ENCODE measurements at places on chromosomes 2 and 18.
A peak's percentile ranks its signal among the peaks of the same experiment; 100 is the strongest.

DNA sequence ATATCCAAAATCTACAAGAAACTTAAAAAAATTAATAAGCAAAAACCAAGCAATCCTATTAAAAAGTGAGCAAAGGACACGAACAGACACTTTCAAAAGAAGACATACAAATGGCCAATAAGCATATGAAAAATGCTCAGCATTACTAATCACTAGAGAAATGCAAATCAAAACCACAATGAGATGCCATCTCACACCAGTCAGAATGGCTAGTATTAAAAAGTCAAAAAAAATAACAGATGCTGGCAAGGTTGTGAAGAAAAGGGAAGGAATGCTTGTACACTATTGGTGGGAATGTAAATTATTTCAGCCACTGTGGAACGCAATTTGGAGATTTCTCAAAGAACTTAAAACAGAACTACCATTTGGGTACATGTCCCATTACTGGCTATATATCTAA is 128.8 kb upstream of the SESTD1 start:
- no peak for DNase-seq

GRCh38 chr18:79067611-79068010 is 1.6 kb upstream of the ATP9B start:
- DNase-seq: no peak

DNA sequence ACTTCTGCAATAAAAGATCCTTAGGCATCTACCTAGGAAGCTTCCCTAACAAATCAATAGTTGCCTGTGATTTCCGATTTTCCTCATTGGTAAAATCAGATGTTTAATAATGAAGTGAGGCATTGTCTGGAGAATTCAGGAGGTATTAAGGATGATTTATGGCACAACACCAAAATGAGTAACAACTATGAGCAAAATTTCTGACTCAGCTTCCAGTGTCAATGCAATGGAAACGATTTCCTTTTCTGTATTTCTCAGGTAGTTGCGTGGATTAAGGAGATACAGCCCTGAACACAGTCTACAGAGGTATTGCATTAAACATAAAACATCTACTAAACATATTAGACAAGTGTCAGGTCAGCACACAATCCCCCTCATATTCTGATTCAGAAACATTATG is 99.5 kb downstream of the EPB41L3 start:
- DNase-seq: no peak

DNA sequence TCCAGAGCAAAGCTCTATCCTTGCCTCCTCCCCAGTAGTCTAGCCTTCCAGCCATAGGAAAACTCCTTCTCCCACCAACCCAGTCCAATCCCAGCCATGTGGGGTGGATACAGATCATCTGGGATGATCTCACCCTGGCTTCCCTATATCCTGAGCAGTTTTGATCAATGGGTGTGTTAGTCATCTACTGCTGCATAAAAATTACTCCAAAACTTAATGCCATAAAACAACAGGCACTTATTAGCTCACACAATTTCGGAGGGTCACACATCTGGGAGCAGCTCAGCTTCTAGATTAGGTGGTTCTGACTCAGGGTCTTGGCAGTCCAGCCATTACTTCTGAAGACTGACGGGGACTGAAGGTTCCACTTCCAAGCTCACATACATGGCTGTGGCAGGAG is 190.4 kb downstream of the SPP2 start:
- DNase-seq: no peak

- DNase-seq: no peak
Observed at GRCh38 chr2:226431288-226431948, 368.2 kb downstream of the IRS1 start.

GRCh38 chr2:19238440-19239060 is 119.9 kb downstream of the OSR1 start:
- peak; percentile 1 for DNase-seq

- no peak for DNase-seq
Observed at GRCh38 chr2:46845542-46846486, 69.8 kb downstream of the MCFD2 start.

DNA sequence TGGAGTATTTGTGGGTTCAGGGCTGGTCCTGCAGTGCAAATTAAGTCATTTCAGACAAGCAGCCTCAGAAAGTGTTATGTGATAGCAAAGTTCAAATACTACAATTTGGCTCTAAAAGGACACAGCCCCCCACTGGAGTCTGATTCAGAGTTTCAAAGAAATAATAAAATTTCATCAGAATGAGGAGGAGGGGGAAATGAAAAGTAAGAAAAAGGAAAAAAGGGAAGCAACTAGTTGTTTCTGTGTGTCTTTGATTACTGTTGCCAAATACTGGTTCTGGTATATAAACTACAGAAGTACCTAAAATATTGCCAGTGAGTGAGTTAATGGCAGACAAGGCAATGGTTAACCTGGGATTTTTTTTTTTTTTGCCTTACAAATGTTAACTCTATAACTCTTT is 773.9 kb downstream of the BCL11A start:
- no peak for DNase-seq

DNA sequence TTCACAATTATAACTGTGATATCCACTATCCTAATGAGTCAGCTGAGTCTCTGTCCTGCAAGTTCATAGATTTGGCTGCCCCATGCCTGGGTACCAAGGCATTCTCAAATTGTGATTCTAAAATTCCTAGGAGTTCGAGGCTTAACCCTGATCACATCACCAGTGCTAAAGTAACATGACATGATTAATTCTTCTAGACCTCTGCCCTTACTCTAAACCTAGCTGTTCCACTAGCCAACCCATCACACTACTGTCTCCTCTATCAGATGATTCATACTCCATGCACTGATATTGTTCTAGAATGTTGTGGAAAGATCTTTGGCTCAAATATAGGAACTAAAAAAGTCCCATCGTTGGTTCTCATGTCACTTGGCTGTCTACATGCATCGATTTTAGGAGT is 487.6 kb downstream of the PIK3C3 start:
- no peak for DNase-seq

- DNase-seq: no peak
Observed at GRCh38 chr18:79945118-79946042, 6.1 kb downstream of the SLC66A2 start.

GRCh38 chr18:70663141-70663540 is 374.3 kb downstream of the SOCS6 start:
- DNase-seq: no peak

- no peak for DNase-seq
Observed at GRCh38 chr18:75654386-75654785, 226.9 kb upstream of the SMIM21 start.

DNA sequence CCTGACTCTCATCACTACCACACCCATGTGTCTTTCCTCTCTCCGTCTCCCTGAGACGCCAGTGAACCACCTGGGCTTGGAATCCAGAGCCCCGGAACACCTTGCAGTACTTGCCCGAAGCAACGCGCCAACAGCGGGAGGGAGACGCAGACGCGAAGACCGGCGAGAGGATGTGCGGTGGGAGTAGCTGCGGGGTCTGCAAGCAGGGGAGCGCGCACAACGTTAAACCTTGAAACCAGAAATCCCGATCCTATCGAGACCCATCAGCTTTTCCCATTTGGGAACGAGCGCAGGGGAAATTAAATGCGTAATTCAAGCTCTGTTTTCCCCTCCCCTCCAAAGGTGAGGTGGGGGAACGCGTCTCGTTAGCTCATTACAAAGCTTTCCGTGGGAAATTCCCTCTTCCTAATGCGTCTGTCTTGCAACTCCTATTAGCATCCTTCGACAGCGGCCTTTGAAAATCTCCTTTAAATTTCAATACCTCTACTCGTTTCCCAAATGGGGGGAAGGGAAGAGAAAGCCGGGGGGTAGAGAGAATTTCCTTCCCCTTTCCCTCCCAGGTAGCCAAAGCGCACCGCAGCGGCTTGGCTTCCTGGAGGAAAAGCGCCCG is 421 bp upstream of the CNTNAP5 start:
- no peak for DNase-seq

DNA sequence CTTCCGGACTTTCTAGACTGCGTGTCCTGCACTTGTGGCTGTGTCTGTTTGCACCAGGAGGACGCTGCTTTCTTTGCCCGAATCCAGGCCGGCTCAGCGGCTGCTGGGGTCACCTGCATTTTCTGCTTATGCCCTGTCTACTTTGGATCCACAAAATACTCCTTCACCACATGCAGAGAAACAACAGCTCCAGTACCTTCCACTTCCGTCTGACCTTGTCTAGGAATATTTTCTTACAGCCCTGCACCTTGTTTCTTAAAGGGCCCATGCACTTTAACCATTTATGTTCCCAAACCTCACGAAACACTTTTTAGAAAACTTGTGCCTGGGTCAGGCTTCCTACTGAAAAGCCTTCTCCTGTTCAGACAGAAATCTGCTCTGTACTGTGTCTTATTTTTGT is 129.4 kb upstream of the NCK2 start:
- DNase-seq: no peak

DNA sequence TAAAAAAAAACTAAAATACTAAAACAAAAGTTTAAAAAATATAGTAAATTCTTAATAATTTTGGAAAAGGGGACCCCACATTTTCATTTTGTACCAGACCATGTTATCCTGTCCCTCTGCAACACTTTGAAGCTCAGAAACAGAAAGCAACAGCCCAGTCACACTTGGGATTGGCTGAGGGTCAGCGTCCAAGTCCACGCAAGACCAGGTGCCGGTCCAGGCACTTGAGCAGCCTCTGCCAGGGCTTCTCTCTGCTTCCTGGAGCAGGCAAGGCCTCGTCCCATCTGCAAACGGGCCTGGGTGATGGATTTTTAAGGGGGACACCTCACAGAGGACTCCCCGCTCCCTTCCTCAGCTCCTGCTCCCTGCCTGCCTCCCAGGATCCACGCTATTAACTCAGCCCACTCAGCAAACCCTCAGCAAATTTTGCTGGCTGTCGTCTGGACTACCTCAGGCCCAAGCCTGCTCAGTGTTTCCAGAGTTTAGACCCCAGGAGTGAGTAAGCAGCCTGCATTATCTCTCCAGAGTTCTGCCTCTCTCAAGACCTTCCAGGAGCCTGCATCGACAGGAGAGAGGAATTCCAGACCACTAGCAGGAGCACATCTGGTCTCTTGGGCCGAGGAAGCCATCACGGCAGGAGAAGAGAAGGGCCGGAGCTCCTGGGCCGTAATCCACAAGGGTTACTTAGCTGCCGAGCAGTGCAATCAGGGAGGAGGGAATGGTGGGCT is 88.7 kb upstream of the STPG4 start:
- no peak for DNase-seq

GRCh38 chr2:225069966-225070365 is 27.7 kb upstream of the DOCK10 start:
- no peak for DNase-seq

GRCh38 chr2:200146501-200146900 is 160.0 kb upstream of the SPATS2L start:
- DNase-seq: no peak

- no peak for DNase-seq
Observed at GRCh38 chr2:158782616-158783015, 12.5 kb upstream of the DAPL1 start.

GRCh38 chr2:85524336-85524908 is 14.5 kb upstream of the MAT2A start:
- no peak for DNase-seq

DNA sequence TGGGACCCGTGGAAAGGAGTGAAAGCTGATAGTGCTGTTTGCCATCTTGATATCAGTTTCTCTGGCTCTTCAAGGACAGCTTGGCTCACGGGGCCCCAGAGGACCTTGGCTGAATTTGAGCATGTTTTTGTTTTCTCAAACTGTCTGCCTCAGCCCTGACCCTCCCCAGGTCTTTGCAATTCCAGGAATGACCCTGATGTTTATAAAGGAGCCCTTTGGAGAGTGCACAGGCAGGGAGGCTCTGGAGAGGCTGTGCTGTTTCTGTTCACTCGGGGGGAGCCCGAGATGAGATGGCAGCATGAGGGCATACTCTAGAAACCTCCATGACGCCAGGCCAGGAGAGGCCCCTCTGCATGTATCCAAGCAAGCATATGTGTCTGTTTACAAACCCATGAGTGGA is 16.4 kb downstream of the IGFBP2 start:
- no peak for DNase-seq

- no peak for DNase-seq
Observed at GRCh38 chr2:216478151-216478550, 20.5 kb upstream of the RPL37A start.

DNA sequence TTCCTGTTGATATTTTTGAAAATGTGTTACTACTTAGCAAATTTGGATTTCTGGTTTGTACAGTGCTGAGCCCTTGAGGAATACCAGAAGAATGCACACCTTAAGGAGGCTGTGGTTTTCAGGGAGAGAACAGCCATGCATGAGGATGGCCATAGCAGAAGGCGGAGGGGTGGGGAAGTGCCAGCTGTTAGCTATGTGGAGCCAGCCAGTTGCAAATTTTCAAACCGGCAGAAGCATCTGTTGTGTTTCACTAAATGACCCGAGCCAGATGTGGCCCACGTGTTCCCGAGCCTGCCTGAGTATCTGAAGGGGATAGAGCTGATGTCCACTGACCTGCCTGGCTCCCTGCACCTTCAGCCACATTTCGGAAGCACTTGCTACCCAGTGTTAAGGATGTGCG is 16.4 kb upstream of the RBM44 start:
- DNase-seq: no peak

- DNase-seq: no peak
Observed at GRCh38 chr18:65124633-65125032, 626.2 kb upstream of the CDH7 start.

DNA sequence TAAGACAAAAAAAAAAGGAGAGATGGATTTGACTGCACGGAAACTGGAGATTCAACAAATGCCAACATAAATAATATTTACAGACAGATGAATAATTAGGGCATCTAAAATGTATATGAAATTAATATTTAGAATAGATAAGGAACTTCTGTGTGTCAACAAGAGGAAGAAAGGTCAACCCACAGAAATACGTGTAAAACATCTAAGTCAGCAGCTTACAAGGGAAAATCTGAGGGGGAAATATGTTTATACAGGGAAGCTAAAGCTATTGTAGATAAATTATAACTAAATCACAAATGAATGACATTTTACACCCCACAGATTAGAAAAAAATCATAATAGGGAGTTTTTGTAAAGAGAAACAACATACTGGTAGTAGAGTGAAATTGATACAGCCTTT is 159.9 kb downstream of the PIEZO2 start:
- DNase-seq: no peak

DNA sequence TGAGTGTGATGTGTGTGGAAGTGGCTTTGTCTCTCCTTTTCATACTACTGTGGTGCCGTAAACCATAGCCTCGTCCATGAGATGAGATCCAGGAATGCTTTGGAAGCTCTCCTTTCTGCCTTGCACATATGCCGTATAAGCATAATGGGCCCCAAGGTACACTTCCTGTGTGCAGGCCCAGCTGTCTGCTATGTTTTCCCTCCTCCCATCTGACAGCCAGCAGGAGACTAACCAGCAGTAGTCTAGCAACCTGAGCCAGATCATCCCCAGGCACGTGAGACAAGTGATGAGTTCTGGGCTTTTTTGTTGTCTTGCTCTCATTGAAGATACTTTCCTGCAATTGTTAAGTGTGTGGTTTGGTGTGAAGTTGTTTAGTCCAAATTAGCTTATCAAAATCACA is 555.5 kb upstream of the LRRTM4 start:
- no peak for DNase-seq

- DNase-seq: no peak
Observed at GRCh38 chr2:230885463-230886130, 20.9 kb downstream of the ITM2C start.

DNA sequence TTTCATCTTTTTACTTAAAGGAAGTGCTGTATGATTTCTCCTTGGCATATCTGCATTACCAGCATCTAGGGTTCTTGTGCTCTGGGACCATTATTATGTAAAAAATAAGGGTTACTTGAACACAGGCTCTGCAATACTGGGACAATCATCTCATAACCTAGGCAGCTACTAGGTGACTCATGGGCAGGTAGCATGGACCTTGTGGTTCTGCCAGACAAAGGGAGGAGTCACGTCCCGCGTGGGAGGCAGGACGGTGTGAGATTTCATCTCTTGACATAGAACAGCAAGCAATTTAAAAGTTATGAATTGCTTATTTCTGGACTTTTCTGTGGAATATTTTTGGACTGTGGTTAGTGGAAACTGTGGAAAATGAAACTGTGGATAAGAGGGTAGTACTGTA is 34.1 kb downstream of the ASAP2 start:
- no peak for DNase-seq
